PC-3 (cell line): ENCODE measurements at places on chromosomes 5 and 9. TPM values are rescaled to one million over a fixed set of nuclear protein-coding genes. Genes with fewer than 3 reads are reported as not detected.

PHYHD1 gene
- total RNA-seq: 1.6 TPM in 1 of 2 replicates, not detected in the other

GPR150 gene
- total RNA-seq: 0.35 TPM in 1 of 2 replicates, not detected in the other

CBY3 gene
- total RNA-seq: 1.4 TPM in 1 of 2 replicates, not detected in the other

LCN12 gene
- total RNA-seq: 0.55 TPM in 1 of 2 replicates, not detected in the other

PDLIM4 gene
- 26.5 and 27.8 TPM in 2 replicates for total RNA-seq

PCDHB16 gene
- total RNA-seq: 0.46 TPM in 1 of 2 replicates, not detected in the other

FOXB2 gene
- total RNA-seq: not detected in 2 replicates

DNA sequence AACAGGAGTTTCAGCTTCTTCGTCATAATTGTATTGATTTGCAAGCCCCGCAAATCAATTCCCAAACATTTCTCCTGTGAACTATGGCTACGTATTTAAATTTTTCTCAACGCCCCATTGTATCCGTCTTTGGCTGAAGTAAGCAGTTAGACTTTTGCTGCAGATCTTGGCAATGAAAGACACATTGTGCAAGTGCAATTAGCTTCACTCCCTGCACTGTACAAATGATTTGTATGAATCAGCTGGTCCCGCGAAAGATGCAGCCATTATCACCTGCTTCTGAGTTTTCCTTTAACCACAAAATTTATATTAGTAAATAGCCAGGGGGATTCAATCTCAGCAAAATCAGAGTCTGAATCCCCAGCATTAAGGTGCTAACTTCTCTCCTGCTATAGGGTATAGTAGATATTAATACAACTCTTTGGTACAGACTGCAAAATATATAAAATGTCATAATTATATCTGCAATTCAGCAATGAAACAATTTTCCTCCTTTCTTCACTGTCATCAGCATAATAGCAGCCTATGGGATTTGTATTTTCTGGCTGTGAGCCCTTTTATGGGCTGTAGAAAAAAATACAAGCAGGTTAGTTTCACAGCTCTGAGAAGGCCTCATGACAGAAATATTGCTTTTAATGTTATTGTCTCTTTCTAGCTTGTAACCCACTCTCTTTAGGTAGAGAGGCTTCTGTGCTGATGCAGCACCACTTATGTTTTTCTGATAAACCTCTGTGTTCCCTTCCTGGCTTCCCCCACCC lies 68.4 kb upstream of the SMARCA2 start:
- H3K4me1 ChIP-seq: no peaks in the 10 kb centered on the region
- no peak overlapping the region for H3K27ac ChIP-seq
- DNase-seq: no peak
- peaks cover 39% of the 10 kb centered on the region for H3K27me3 ChIP-seq

- H3K27ac ChIP-seq: no peak overlapping the region
- H3K36me3 ChIP-seq: no peaks in the 10 kb centered on the region
- H3K4me1 ChIP-seq: no peaks in the 10 kb centered on the region
- H3K4me3 ChIP-seq: no peak overlapping the region
Observed at GRCh38 chr5:102690910-102691309, 64.2 kb upstream of the PAM start.

GRCh38 chr9:77475641-77476473 lies 172.3 kb downstream of the GNA14 start:
- no peaks in the 10 kb centered on the region for H3K36me3 ChIP-seq
- no peak overlapping the region for H3K27ac ChIP-seq
- no peak for DNase-seq
- H3K27me3 ChIP-seq: no peaks in the 10 kb centered on the region
- no peaks in the 10 kb centered on the region for H3K4me1 ChIP-seq

DNA sequence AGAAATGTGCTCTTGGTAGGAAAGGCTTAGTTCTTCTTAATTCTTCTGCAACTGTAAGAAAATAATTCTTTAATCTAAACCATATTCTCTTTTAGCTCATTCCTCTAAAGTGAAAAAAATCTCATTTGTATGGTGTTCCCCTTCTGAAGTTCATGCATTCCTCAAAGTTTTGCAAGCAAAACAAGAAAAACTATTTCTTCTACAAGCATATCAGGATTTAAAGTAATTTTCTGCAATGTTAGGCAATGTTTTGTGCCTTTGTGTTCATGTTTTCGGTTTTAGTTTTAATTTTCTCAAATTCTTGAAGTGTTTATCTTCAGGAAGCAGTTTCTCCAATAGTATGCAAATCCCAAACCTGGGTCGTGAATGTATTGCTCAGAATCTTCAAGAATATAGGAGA lies 12.7 kb upstream of the GPR21 start:
- H3K4me3 ChIP-seq: no peak overlapping the region
- no peaks in the 10 kb centered on the region for H3K27me3 ChIP-seq
- H3K36me3 ChIP-seq: peaks cover 3% of the 10 kb centered on the region; the same call in 1 of the 2 replicates
- H3K27ac ChIP-seq: no peak overlapping the region
- DNase-seq: no peak

DNA sequence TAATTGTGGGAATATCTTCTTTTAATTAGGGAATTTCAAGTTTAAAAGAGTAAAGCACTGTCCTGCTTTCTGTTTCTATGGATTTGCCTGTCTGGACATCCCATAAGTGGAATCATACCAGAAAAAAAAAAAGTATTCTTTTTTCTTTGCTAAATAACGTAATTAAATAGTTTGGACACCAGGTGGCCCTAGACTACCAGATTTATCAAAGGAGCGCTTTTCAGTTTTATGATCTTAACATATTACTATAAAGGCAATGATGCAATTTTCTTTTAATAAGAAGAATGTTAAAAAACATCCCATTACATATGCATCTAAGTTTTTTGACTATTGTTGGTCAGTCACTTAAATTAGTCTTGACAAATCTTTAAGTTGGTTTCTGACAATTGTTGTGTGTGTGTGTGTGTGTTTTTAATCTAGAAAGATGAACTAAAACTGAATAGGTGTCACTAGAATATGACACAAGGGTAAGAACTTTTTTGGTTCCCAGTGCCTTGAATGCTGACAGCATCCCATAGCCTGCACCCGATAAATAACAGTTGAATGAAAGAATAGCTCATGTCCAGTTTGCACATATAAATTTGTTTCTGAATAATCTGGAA lies 49.5 kb downstream of the C5orf22 start:
- H3K27me3 ChIP-seq: peaks cover 19% of the 10 kb centered on the region; the same call in 1 of the 2 replicates
- DNase-seq: peak; percentile 65
- no peak overlapping the region for H3K4me3 ChIP-seq
- H3K36me3 ChIP-seq: no peaks in the 10 kb centered on the region

DNA sequence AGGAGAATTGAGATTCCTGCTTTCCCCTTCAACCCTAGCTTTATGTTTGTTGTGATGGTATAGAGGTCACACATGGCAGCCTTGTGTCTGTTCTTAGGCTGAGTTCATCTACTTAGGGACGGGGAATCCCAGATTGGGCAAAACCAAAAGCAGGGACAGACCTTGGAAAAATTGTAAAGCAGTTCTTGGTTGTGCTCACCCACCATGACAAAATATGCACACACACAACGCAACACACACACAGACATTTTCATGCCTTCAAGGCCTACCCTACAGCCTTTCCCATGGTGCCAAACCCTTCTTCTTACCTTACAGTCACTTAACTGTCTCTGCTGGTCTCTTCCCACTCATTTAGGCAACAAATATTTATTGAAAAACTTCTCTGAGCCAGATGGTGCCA lies 14.8 kb downstream of the PCDHGC5 start:
- DNase-seq: no peak
- H3K27ac ChIP-seq: no peak overlapping the region
- H3K4me1 ChIP-seq: 0 out of 2 replicates have a peak, but pooled peaks cover 4% of the 10 kb centered on the region
- H3K27me3 ChIP-seq: no peaks in the 10 kb centered on the region

DNA sequence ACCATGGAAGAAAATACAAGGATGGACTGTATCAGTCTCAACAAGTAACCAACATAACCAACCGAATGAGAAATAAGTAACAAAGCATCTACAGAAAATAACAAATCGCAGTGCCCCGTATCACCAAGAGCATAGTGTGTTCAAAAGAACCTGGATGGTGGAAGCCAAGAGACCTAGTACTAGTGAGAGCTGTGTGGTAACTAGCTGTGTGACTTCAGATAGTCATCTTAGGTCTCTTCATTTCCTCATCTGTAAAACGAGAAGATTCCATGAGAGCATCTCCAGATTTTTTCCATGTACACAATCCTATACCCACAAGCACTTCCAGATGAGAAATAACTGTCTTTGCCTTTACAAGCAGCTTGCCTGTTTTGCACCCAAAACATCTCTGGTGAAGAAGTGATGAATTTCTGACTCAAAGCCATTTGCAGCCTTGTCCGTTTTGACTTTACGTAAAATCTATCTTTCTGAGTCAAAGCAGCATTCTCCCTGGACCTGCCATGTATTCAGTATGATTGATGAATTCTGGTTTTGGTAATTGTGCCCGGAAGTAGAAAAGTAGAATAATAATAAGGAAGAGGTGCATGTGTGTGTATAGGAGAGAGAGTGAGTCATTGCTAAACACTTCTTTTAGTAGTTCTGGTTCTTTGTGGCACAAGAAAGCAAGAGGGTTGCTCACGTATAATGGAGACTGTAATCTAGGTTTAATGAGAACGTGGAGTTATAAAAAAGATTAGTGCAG lies 41.0 kb downstream of the AOPEP start:
- H3K36me3 ChIP-seq: no peaks in the 10 kb centered on the region
- DNase-seq: no peak
- no peak overlapping the region for H3K27ac ChIP-seq
- no peaks in the 10 kb centered on the region for H3K4me1 ChIP-seq
- H3K27me3 ChIP-seq: no peaks in the 10 kb centered on the region
- H3K4me3 ChIP-seq: no peak overlapping the region

DNA sequence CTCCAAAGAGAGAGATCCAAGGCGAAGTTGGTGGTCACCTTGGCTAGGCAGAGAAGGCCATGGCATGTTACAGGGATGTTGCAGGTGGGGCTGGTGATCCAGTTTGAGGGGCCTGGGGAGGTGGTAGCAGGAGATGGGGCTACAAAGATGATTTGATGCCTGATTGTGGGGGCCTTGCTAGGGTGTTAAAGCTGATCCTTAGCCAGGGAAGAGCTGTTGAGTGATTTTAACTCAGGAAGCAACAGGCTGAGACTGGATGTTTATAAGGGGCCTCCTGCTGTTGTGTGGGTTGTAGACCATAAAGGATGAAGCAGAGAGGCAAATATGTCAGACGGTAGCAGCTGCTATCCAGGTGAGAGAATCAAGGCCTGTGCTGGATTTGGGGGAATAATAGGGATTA lies 19.0 kb upstream of the SMAD5 start:
- H3K4me3 ChIP-seq: no peak overlapping the region
- no peaks in the 10 kb centered on the region for H3K4me1 ChIP-seq
- H3K36me3 ChIP-seq: no peaks in the 10 kb centered on the region
- no peak overlapping the region for H3K27ac ChIP-seq

- H3K27ac ChIP-seq: no peak overlapping the region
- no peaks in the 10 kb centered on the region for H3K36me3 ChIP-seq
- H3K27me3 ChIP-seq: no peaks in the 10 kb centered on the region
- DNase-seq: no peak
- no peaks in the 10 kb centered on the region for H3K4me1 ChIP-seq
Observed at GRCh38 chr9:126885131-126885641, 24.7 kb downstream of the ZBTB34 start.

DNA sequence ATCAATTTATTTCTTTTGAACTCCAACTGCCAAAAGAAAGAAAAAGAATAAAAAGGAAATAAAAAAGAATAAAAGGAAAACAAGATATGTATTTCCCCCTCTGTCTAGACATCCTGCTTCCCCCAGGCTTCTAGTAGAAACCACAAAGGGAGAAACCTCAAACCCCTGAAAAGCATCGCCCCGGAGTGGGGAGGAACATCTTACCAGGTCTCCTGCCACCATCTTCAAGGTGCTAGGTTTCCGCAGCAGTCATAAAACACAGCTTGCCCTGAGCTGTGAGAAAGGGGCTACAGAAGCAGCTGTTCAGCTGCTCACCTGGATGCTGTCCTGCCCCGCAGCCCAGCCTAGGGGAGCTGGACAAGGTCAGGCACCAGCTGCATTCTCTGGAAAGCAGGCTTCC lies 487.7 kb downstream of the GADD45G start:
- H3K36me3 ChIP-seq: no peaks in the 10 kb centered on the region
- H3K4me3 ChIP-seq: no peak overlapping the region
- H3K27ac ChIP-seq: no peak overlapping the region
- no peak for DNase-seq

GRCh38 chr5:179327021-179327735 lies 18.1 kb downstream of the ADAMTS2 start:
- H3K36me3 ChIP-seq: no peaks in the 10 kb centered on the region
- no peak overlapping the region for H3K27ac ChIP-seq
- peaks cover 55% of the 10 kb centered on the region for H3K27me3 ChIP-seq
- H3K4me3 ChIP-seq: no peak overlapping the region
- DNase-seq: no peak

DNA sequence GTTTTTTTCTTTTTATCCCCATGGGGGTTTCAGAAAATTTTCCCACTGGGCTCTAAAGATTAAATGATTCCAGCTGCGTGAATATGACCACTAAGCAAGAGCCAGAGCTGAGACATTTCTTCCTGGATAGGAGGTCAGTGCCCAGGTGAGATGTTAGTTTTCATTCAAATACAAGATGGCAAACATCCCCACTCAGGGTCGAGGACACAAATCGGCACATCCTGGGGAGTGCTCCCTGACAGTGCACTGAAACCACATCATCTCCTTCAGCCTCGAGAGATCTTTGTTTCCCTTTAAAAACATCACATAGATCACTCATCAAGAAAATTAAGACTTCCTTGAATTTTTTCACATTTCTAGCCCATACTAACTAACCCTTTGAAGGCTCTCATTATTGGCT lies 273.2 kb upstream of the PANK3 start:
- peaks cover 6% of the 10 kb centered on the region; the same call in 1 of the 2 replicates for H3K4me1 ChIP-seq
- peaks cover 85% of the 10 kb centered on the region for H3K27me3 ChIP-seq
- H3K36me3 ChIP-seq: no peaks in the 10 kb centered on the region
- DNase-seq: no peak

DNA sequence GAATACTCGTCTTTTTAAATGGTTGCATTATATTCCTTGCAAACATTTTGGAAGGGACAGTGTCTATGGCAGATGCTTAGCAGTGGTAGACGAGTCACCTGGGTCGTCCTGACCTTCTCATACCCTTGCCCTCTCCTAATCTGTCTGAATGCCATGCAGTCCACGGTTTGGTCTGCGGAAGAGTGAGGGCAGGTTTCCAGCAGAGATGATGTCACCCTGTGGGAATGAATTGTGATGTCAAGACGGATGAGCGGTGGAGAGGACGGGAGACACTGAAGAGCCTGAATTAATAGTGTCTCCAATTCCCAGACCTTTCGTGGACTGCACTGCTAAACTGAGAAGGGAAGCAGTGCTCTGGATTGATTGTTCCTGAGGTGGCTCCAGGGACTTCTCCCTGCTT lies 329.0 kb upstream of the PANK3 start:
- H3K27me3 ChIP-seq: peaks cover 84% of the 10 kb centered on the region
- no peak overlapping the region for H3K4me3 ChIP-seq
- no peaks in the 10 kb centered on the region for H3K36me3 ChIP-seq
- no peaks in the 10 kb centered on the region for H3K4me1 ChIP-seq

GRCh38 chr5:32522429-32523143 lies 62.8 kb upstream of the SUB1 start:
- no peaks in the 10 kb centered on the region for H3K27me3 ChIP-seq
- H3K27ac ChIP-seq: peak overlapping the region; percentile 60

DNA sequence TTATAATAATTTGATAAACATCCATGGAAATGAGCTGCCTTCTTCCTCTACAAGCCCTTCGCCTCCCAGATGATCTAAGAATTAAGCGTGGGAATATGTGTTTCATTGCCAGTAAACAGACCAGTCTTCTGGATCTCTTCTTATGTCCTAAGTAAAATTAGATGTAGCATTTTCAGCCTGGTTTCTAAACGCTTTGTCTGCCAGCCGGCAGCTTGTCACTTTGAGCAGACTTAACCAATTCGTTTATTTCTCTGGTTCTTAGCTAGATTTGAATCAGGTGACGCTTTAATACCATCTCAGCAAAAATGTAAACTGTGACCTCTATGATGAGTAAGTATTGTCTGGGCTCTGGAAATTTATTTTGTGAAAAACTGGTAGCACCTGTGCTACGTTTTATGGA lies 380.6 kb upstream of the NUDT12 start:
- H3K36me3 ChIP-seq: no peaks in the 10 kb centered on the region
- no peak overlapping the region for H3K27ac ChIP-seq
- H3K27me3 ChIP-seq: no peaks in the 10 kb centered on the region
